ENCODE measurements at places on chromosomes 3 and 15.

GRCh38 chr15:39153716-39154115 lies 427.2 kb upstream of the THBS1 start:
- DNase-seq = no peak

- no peak for DNase-seq
Observed at GRCh38 chr3:177430653-177431052, 233.4 kb upstream of the TBL1XR1 start.

- no peak for DNase-seq
Observed at GRCh38 chr15:89333011-89333860, 1.4 kb downstream of the POLG start.

- DNase-seq = no peak
Observed at GRCh38 chr15:40984964-40985363, 31.7 kb downstream of the CHAC1 start.

GRCh38 chr3:141682007-141682406 lies 56.1 kb upstream of the RNF7 start:
- DNase-seq = no peak

DNA sequence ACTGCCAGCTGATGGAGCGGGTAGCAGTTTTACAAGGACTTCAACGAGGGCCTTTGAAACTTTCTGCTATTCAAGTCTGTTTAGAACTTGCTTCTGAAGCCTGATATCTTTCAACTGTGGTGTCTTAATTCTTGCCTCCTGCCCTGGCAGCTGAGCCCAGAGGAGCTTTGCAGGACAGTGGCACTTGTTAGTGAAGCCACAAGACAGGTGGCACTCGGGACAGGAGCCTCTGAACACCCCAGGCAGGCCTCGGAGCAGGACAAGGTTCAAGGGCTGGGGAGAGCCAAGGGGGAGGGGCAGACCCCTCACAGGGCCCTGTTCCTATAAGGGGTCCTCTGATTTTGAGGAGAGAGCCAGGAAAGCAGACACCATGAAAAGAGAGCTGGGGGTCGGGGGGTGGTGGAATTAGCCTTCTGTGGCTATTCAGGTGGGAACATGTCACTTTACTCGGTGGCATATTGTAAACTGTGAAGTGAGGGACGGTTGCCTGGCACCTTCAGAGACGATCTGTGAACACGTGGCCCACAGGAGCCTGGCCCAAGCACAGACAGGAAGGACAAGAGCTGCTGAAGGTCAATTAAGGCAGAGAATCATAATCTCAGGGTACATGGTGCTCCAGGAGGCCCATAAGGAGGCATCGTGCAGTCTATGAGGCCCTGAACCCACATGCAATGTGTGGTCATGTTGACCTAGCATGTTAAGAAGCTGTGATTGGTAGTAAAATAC lies 30.1 kb upstream of the KY start:
- no peak for DNase-seq

GRCh38 chr15:42050484-42051255 lies 29.8 kb upstream of the PLA2G4E start:
- no peak for DNase-seq

DNA sequence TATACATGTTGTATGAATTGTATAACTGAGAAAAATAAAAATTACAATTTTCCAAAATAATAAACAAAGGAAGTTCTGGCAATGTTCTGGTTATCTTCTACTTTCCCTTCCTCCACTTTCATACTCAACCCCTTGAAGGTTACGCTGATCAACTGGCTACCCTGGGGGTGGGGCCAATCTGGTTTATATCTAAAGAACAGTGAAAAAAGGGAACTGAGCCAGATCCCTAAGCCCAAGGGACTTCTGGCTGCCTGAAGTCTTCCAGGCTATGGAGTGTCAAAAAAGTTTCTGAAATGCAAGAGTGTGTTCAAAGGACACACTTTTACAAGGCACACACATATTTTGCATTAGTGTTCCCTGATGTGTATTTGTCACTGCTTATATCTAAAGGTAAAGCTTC lies 591.9 kb downstream of the ROBO1 start:
- no peak for DNase-seq

- no peak for DNase-seq
Observed at GRCh38 chr3:121757087-121757811, 7.7 kb upstream of the GOLGB1 start.

DNA sequence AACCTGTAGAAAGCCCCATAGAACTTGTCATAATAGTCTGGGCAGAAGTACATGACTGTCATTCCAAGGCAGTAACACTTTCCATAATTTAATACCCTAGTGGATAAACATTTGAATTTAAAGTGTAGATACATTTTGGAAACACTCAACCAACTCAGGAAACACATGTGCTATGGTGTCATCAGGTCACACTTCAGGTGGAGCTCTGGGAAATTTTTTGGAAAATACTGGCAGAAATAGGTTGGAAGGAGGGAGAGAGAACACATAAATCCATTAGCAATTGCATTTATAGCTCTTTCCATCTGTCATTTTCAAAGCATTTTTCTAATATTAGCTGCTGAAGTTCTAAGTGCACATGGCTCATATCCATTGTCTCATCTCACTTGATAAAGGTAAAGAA lies 135.7 kb downstream of the MEIS2 start:
- no peak for DNase-seq

DNA sequence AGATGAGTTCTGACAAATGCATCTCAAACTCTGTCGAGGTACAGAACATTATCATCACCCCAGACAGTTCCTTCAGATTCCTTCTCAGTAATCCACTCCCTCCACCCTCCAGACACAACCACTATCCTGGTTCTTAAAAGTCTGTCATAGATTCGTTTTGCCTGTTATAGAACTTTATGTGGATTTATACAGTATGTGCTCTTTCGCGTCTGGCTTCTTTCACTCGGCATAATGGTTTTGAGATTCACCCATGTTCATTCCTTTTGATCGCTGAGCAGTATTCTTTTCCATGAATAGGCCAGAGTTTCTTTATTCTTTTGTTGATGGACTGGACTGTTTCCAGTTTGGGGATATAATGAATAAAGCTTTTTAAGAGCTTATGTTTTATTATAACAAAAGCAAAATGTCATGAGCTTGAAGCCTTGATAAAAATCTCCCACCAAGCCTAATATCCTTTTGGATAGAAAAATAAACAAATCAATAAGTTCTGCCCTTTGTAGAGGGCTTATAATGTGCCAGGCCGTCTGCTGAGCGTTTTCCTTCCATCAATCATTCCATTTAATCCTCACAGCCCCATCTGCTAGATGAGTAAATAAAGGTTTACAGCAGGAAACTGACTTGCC lies 21.3 kb upstream of the RFTN1 start:
- DNase-seq = no peak

DNA sequence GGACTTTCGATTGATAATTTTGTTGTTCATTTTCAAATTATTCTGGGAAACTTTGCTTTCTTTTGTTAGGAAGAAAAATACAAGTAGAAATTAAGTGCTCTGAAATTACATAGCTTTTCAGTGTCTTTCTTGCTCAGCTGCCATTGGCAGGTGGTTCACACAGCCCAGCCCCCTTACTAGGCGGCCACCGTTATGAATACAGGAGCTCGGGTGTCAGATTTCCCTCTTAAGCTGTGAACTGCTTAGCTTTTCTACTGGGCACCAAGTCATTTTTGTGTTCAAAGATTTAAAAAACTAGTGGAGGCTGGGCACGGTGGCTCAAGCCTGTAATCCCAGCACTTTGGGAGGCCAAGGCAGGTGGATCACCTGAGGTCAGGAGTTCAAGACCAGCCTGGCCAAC lies 55.2 kb downstream of the HMG20A start:
- DNase-seq = no peak

- no peak for DNase-seq
Observed at GRCh38 chr15:71051539-71051938, 63.7 kb upstream of the THSD4 start.

- no peak for DNase-seq
Observed at GRCh38 chr3:29311795-29312194, 30.9 kb downstream of the RBMS3 start.

DNA sequence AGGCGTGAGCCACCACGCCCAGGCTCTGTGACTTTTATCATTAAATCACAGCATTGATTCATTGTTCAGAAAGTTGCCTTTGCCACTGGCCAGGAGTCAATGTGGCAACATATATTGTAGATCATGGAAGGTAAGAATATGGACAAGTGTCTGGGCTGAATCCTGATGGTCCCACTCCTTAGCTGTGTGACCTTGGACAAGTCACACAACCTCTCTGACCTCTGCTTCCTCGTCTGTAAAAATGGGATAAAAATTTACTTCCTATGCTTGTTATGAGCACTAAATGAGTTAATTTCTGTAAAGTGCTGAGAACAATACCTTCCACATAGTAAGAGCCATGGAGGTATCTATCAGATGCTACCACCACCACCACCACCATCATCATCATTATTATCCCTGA lies 103.5 kb upstream of the RAD18 start:
- DNase-seq = no peak

DNA sequence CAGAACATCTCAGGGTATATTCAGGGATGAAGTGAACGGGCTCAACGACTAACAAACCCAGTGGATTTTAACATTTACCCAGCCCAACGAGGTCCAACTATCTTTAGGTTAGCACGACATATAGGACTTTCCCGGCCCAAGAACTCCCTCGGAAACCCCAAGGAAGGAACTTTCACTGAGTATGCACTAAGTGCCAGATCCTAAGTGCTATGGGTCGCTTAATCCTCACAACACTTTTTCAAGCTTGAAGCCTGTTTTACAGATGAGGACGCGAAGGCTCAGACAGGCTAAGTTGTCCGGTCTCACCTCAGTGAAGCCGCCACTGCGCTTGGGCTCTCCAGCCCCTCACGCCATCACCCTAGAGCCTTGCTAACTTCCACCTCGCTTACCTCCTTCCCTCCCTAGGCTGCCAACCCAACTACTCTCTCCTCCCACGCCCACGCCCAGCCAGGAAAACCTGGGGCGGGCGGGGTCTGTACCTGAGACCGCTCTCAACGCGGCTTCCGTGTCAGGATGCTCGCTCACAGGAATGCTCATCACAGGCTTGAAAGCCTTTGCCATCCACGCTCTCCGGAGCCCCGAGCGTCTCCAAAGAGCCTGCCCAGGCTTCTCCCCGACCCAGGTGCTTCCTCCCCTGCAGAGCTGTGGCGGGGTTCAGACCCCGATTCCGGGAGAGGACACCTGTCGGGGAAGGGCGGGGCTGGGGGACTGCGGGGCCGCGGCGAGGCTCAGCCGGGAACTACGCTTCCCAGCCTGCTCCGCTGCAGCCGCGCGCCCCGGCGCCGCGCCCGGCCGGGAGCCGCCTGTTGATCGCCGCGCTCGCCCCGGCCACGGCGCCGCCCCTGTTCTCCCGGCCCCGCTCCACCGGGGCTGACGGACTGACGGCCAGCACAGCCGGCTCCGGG lies at the start of gene TMOD2:
TSS of gene TMOD2 (plus strand) at position 806 of the 905 bp plus-strand sequence. CDS start 14,845 bp downstream, outside the sequence.
- no peak for DNase-seq

GRCh38 chr3:5095886-5096285 lies 26.2 kb upstream of the ARL8B start:
- DNase-seq = no peak

- DNase-seq = no peak
Observed at GRCh38 chr15:57215881-57216280, 160.4 kb upstream of the CGNL1 start.

DNA sequence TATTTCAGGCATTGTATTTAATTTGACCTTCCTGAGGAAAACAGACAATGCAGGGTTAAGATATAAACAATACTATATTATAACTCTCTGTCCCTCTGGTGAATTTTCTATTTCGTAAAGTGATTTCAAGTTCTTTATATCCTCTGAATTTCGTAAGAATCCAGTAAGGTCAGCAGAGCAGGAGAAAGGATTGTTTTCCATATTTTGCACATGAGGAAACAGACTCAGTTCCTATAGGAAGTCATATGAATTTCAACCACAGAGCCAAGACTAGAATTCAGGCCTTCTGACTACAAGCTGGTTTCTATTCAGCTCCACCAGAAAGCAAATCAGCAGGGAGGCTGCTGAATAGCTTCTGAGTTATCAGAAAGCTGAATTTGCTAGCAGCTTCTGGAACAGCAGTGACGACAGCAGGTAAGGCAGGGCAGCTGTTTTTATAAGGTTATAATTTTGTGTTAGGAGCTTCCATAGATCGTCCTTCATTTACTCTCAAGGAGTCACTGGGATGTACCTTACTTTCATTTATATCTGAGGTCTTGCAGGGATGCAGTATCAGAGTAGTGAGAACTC lies 11.1 kb upstream of the PLAAT1 start:
- DNase-seq = no peak

- DNase-seq = no peak
Observed at GRCh38 chr15:61118885-61119284, 110.2 kb downstream of the RORA start.

DNA sequence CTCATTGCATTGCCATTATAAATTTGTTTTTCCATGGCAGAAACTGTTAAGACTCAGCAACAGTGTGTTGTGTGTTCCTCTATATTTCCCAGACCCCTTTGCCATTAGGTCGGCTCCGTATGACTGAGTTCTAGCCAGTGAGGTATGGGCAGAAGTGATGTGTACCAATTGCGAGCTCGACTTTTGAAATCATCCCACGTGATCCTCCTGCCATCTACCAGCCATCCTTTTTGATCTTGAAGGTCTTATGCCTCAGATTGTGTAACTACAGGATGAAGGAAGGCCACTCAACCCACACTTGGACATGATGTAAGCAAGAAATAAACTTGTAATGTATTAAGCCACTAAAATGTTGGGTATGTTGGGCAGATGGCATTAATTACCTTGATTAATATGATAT lies 562.3 kb downstream of the PDCD6IP start:
- no peak for DNase-seq

DNA sequence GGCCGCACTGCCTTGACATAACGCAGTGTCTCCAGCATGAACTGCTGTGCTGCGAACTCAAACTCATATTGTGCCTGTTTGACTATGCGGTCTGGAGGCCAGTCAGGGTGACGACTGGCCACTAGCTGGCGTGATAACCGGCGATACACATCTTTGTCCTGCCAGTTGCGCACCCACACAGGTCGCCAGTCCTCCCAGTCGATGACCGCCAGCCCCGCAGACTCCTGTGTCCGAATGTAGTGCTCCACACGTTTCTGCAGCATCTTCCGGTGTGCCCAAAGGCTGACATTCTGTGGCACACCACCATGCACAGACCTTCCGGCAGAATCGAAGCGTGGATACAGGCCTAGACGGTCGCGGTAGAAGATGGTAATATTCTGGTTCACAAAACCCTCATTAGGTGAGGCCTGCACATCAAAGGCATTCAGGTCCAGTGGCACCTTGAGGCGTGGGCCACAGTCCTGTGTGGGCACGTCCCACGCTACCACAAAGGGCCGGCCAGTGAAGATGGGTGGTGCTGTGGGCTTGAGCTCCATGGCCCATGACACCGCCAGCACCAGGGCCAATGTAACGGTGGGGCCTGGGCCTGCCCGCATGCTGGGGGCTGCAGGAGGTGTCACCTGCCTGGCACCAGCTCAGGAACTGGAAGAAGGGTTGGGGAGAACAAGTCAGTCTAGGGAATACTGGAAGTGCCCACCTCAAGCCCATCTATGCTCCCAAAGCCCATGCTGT lies 2.5 kb downstream of the HYAL2 start:
- no peak for DNase-seq

DNA sequence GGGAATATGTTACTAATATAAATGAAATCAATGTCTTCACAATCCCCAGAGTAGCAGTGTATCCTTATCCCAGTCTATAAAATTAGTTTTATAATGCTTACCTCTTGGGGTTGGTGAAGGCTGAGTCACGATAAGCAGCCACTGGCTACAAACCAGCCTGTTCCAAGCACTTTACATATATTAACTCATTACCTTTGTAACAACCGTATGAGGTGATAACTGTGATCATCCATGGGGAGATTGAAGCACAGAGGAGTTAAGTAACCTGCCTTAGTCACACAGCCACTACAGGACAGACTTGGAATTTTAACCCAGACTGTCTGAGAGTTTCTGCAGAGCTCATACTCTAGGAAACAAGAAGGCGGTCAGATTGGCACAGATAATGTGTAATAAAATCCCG lies 43.3 kb upstream of the MITF start:
- DNase-seq = no peak

- DNase-seq = no peak
Observed at GRCh38 chr3:16452261-16452660, 61.2 kb downstream of the RFTN1 start.

All from stimulated activated CD4-positive, alpha-beta T cell treated with anti-CD3 and anti-CD28 coated beads, TNF-alpha, amount 100 ng/mL, for 48 hours (primary cell).